ENCODE measurements at places on chromosomes 4 and X. TPM values are rescaled to one million over a fixed set of nuclear protein-coding genes. Genes with fewer than 3 reads are reported as not detected.
A peak's percentile ranks its signal among the peaks of the same experiment; 100 is the strongest.

GRCh38 chrX:115525486-115525885, 35.5 kb upstream of the PLS3 start:
- no peaks in the 10 kb centered on the region for H3K4me1 ChIP-seq
- H3K27ac ChIP-seq, result no peak overlapping the region
- DNase-seq, result no peak
- no peaks in the 10 kb centered on the region for H3K27me3 ChIP-seq
- no peaks in the 10 kb centered on the region for H3K36me3 ChIP-seq
- H3K4me3 ChIP-seq, result no peak overlapping the region

DNA sequence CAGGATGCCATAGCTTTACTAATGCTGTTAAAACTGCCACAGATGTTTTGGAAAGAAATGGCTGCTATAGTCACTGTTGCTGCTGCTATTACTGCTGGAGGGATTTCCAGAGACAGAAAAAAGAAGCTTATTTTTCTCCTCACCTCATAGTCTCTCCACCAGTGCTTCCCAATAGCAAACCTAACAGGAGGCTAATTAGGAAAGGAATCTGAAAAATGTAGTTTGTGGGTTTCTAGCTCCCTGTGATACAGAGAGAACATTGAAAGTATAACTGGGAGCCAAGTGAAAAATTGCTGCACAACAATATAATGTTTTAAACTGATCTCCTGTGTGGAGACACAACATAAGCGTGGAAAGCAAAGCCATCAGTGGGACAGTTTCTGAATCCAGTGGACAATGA, 8.6 kb upstream of the TSPAN7 start:
- H3K4me3 ChIP-seq, result no peak overlapping the region
- no peak overlapping the region for H3K27ac ChIP-seq
- H3K27me3 ChIP-seq, result no peaks in the 10 kb centered on the region
- H3K36me3 ChIP-seq, result no peaks in the 10 kb centered on the region
- DNase-seq, result no peak

The GYPE gene
- total RNA-seq, result not detected

- no peaks in the 10 kb centered on the region for H3K36me3 ChIP-seq
- H3K4me1 ChIP-seq, result no peaks in the 10 kb centered on the region
- no peak for DNase-seq
- H3K27me3 ChIP-seq, result no peaks in the 10 kb centered on the region
Measured at GRCh38 chrX:124348885-124349453, 2.6 kb downstream of the SH2D1A start.

DNA sequence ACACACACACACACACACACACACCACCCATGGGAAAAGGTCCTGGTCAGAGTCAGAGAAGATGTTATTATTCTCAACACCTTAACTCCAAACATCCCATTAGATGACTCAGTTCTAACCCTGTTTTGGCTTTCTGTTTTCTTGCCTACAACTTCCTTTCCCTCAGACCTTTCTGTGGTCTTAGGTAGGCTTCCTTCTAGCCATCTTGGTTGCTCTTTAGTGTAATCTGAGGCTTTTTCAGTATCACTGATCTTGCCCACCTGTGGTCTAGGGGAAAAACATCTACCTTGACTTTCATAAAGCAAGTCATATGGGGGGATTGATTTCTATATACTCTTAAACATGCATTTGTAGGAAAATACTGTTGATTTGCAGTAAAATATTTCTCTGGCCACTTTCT, 56.9 kb downstream of the ATG4A start:
- H3K27ac ChIP-seq, result no peak overlapping the region
- DNase-seq, result no peak
- H3K4me3 ChIP-seq, result no peak overlapping the region
- no peaks in the 10 kb centered on the region for H3K36me3 ChIP-seq

The RBM10 gene
- total RNA-seq, result 34.8 TPM

The RADX gene
- total RNA-seq, result 0.20 TPM

DNA sequence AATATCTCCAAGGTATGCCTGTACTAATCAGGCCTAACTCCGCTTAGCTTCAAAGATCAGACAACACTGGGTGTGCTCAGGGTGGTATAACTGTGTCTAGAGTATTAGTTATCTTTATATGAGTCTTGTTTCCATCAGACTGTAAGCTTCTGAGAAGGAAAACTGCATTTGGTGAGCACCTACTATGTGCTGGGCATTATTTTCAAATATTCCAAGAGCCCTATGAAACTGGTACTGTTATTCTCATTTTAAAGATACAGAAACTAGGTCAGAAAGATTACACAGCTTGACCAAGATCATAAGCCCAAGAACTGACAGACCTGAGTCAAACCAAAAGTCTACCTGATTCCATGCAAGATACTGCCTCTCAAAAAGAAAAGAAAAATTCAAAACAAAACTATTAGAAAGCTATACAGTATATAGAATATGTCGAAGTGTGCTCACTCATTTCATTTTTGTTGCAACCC, 44.4 kb downstream of the LRBA start:
- DNase-seq, result no peak
- no peak overlapping the region for H3K4me3 ChIP-seq
- no peaks in the 10 kb centered on the region for H3K4me1 ChIP-seq
- H3K27me3 ChIP-seq, result no peaks in the 10 kb centered on the region
- no peaks in the 10 kb centered on the region for H3K36me3 ChIP-seq

DNA sequence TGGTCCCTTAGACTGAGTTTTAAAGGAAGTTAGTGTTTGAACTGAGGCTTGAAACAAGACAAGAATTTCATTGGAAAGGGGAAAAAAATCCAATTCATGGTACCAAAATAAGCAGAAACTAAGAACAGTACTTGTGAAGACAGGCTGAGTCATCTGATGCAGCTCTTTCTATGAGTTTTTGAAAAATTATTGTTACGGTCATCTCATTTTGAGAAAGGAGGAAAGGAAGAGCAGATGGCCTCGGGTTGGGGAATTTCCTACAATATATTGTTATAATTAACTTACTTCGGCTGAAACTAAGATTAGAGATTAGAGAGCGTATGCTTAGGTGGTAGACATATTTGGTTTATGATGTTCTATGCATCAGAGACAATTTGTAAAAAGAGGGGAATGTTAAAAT, 2164.8 kb upstream of the AGA start:
- no peaks in the 10 kb centered on the region for H3K36me3 ChIP-seq
- H3K27ac ChIP-seq, result no peak overlapping the region
- no peak overlapping the region for H3K4me3 ChIP-seq
- DNase-seq, result no peak

DNA sequence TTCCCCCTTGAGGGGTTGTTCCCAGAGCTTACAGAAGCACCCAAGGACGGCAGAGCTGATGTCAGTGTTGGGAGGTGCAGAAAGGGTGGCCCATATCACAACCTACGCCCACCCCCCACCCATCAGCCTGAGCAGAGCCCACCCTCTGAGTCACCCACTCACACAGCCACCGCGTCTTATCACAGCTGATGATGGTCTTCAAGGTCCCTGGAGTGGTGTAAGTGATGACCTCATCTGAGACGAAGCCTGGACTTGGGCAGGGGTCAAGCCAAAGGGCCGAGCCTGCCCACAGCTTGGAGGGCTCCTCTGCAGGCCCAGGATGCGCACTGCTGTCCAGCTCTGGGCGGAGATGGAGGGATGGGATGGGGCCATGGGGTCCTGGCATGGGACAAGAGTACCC, 3.0 kb upstream of the HTRA3 start:
- no peak for DNase-seq
- no peaks in the 10 kb centered on the region for H3K4me1 ChIP-seq
- H3K27me3 ChIP-seq, result peaks cover 23% of the 10 kb centered on the region
- H3K4me3 ChIP-seq, result no peak overlapping the region
- H3K36me3 ChIP-seq, result no peaks in the 10 kb centered on the region

The TTC29 gene
- not detected for total RNA-seq

- H3K27me3 ChIP-seq, result no peaks in the 10 kb centered on the region
- DNase-seq, result no peak
- no peak overlapping the region for H3K4me3 ChIP-seq
Measured at GRCh38 chr4:139253713-139254112, 26.3 kb downstream of the MGARP start.

GRCh38 chrX:2677764-2678163, 13.3 kb upstream of the CD99 start:
- H3K4me1 ChIP-seq, result no peaks in the 10 kb centered on the region
- H3K36me3 ChIP-seq, result no peaks in the 10 kb centered on the region
- H3K27me3 ChIP-seq, result no peaks in the 10 kb centered on the region

The PDCL2 gene
- total RNA-seq, result not detected

GRCh38 chrX:7059859-7060258, 87.7 kb upstream of the STS start:
- H3K4me1 ChIP-seq, result no peaks in the 10 kb centered on the region
- no peak overlapping the region for H3K27ac ChIP-seq
- no peaks in the 10 kb centered on the region for H3K27me3 ChIP-seq
- DNase-seq, result no peak

The CXCL8 gene
- 0.35 TPM for total RNA-seq

The AMBN gene
- not detected for total RNA-seq

- no peak overlapping the region for H3K27ac ChIP-seq
- H3K4me1 ChIP-seq, result no peaks in the 10 kb centered on the region
- H3K27me3 ChIP-seq, result no peaks in the 10 kb centered on the region
- H3K36me3 ChIP-seq, result no peaks in the 10 kb centered on the region
- DNase-seq, result no peak
Measured at GRCh38 chr4:6369924-6370645, 100.4 kb downstream of the WFS1 start.

DNA sequence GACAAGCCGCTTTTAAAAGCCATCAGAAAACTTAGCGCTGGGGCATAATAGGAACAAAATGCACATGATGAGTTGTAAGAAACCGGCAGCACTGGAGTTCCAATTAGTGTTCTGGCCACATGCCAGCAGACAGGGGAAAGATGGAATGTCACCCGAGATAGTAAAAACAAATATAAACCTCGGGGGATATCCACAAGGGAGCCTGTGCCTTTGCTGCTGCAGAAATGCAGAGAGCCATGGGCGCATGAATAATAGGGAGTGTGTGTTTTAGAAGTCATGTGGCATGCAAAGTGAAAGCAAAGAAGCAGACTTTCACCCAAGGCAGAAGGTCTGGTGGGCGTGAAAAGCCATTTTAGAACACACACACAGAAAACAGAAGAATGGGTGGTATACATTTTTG, 19.1 kb downstream of the GPRASP3 start:
- no peaks in the 10 kb centered on the region for H3K36me3 ChIP-seq
- DNase-seq, result no peak
- H3K4me1 ChIP-seq, result no peaks in the 10 kb centered on the region
- H3K4me3 ChIP-seq, result no peak overlapping the region
- no peak overlapping the region for H3K27ac ChIP-seq

DNA sequence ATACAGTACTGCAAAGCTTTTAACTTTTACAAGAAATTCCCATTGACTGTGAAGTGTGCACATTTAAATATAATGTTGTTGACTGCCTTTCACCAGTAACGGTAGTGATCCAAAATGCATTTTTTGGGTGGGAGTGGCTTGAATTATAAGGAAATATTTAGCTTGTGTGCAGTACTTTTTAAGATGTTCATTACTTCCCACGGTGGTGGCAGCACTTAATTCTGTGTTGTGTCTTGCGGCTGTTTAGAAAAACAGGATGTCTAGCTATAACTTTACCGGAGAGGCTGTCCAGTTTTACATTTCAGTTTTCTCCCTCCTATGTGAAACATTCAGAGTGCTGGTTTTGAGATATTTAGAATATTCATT, 1.7 kb downstream of the TMEM131L start:
- H3K4me3 ChIP-seq, result peak overlapping the region; percentile 87
- no peaks in the 10 kb centered on the region for H3K36me3 ChIP-seq
- DNase-seq, result no peak
- H3K4me1 ChIP-seq, result peaks cover 37% of the 10 kb centered on the region

DNA sequence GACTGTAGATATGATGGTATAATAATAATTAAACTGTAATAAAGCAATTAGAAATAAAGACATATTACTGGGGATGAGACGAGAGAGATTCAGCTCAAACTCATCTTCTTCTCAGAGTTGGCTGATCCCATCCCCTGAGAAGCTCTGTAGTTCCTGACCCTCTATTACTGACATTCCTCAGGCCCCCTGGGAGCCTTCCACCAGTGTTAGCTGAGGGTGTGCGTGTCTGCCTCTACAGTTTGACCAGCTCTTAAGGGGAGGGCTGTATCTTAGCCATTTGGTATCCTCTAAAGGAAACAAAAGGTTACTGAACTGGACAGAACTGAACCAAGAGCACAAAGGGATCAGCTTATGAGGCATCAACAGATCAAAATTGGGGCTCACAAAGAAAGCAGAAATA, 11.2 kb downstream of the FHDC1 start:
- H3K4me3 ChIP-seq, result no peak overlapping the region
- H3K4me1 ChIP-seq, result no peaks in the 10 kb centered on the region
- H3K27me3 ChIP-seq, result no peaks in the 10 kb centered on the region
- H3K36me3 ChIP-seq, result no peaks in the 10 kb centered on the region
- no peak overlapping the region for H3K27ac ChIP-seq

DNA sequence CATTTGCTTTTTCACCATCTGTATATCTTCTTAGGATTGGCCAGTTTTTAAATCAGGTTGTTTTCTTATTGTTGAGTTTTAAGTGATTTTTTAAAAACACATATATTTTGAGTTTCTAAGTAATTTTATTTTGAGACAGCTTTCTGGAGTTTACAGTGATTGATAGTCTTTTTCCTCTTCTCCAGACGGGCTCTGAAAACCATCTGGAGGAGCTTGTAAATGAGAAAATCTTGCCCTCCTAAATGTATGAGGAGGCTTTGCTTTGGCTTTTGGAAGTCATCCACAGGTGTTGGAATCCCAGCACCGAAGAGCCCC, 160.2 kb downstream of the SOWAHB start:
- no peak overlapping the region for H3K27ac ChIP-seq
- no peak overlapping the region for H3K4me3 ChIP-seq
- no peak for DNase-seq
- H3K4me1 ChIP-seq, result peaks cover 3% of the 10 kb centered on the region

The JCHAIN gene
- total RNA-seq, result not detected

The USP17L10 gene
- total RNA-seq, result not detected

- no peak overlapping the region for H3K4me3 ChIP-seq
- H3K4me1 ChIP-seq, result no peaks in the 10 kb centered on the region
- no peaks in the 10 kb centered on the region for H3K27me3 ChIP-seq
Measured at GRCh38 chrX:137425273-137425902, 140.5 kb upstream of the ZIC3 start.

All from PC-9 (cell line).